ENCODE measurements at places on chromosomes 11 and 22. TPM values are rescaled to one million over a fixed set of nuclear protein-coding genes. Genes with fewer than 3 reads are reported as not detected.

The SYCE3 gene
- total RNA-seq, result not detected

The CD59 gene
- 15.5 TPM for total RNA-seq

The NEFH gene
- 6.6 TPM for total RNA-seq

The TP53I11 gene
- total RNA-seq, result 3.2 TPM

The C11orf97 gene
- total RNA-seq, result not detected

The BUD13 gene
- total RNA-seq, result 23.1 TPM

The RASL10A gene
- 2.0 TPM for total RNA-seq

The CDKN1C gene
- total RNA-seq, result 1.2 TPM

The P2RY6 gene
- not detected for total RNA-seq

The TRIM6 gene
- not detected for total RNA-seq

The FXYD2 gene
- 1.5 TPM for total RNA-seq

The LRP4 gene
- total RNA-seq, result 2.6 TPM

The VWCE gene
- total RNA-seq, result 2.1 TPM

The NXPE4 gene
- total RNA-seq, result not detected

The TTC36 gene
- 2.5 TPM for total RNA-seq

The FOLR1 gene
- not detected for total RNA-seq

The PNPLA5 gene
- not detected for total RNA-seq

The PRAME gene
- total RNA-seq, result 0.93 TPM

The PRDM11 gene
- 6.6 TPM for total RNA-seq

The TUT1 gene
- total RNA-seq, result 35.7 TPM

The DEFB131B gene
- total RNA-seq, result not detected

The OR6M1 gene
- total RNA-seq, result not detected

The NOX4 gene
- not detected for total RNA-seq

The FLRT1 gene
- total RNA-seq, result not detected

The LMO2 gene
- not detected for total RNA-seq

The TRIM51 gene
- total RNA-seq, result 2.2 TPM

The SYT12 gene
- not detected for total RNA-seq

The SLC25A18 gene
- total RNA-seq, result not detected

The APOBEC3F gene
- 21.7 TPM for total RNA-seq

The PHLDA2 gene
- total RNA-seq, result 3.0 TPM

The CASP5 gene
- not detected for total RNA-seq

The SEC14L6 gene
- total RNA-seq, result not detected

The OR56B4 gene
- total RNA-seq, result not detected
